Right ventricle myocardium superior (tissue), 1 donor: ENCODE measurements at places on chromosomes 3 and 15. TPM values are rescaled to one million over a fixed set of nuclear protein-coding genes. Genes with fewer than 3 reads are reported as not detected.

Gene CTXND1
- 0.94 TPM for total RNA-seq

Gene GOLGA6L7
- not detected for total RNA-seq

Gene THSD4
- total RNA-seq: 75.6 TPM

Gene IL12A
- total RNA-seq: 0.91 TPM

Gene RLBP1
- not detected for total RNA-seq

Gene GOLGA8Q
- 1.4 TPM for total RNA-seq

Gene GP9
- total RNA-seq: not detected

Gene LYZL4
- total RNA-seq: not detected

Gene SCAPER
- total RNA-seq: 47.8 TPM

Gene ITPKA
- 2.6 TPM for total RNA-seq

Gene CCDC50
- 50.8 TPM for total RNA-seq

Gene KLHDC8B
- total RNA-seq: 129 TPM

Gene INSYN1
- total RNA-seq: 155 TPM

Gene RAB6B
- total RNA-seq: 48.5 TPM

Gene CALML4
- 0.97 TPM for total RNA-seq

Gene IGSF10
- total RNA-seq: 2.6 TPM

Gene PLS1
- total RNA-seq: 1.9 TPM

Gene AHSG
- total RNA-seq: not detected
